ENCODE measurements at places on chromosomes 7 and 10.

DNA sequence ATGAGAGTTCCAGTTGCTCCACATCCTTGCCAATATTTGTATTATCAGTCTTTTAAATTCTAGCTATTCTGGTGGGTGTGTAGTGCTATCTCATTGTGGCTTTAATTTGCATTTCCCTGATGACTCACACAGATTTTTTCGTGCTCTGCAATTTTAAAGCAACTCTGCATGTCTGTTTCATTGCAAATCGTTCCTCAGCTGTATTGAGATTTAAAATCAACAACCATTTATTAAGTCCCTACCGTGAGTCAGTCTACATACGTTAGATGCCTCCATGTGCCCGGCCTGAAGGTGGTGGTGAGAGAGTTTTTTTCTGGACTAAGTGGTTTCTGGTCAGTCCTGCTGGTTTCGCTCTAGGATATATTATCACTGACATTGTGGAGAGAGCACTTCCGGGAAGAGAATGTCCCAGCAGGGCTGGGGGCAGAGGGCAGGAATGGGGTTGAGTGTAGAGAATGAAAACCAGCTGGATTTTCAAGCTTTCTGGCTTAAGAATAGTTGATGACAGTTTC is 8.4 kb upstream of the HYCC1 start:
- DNase-seq, result no peak

DNA sequence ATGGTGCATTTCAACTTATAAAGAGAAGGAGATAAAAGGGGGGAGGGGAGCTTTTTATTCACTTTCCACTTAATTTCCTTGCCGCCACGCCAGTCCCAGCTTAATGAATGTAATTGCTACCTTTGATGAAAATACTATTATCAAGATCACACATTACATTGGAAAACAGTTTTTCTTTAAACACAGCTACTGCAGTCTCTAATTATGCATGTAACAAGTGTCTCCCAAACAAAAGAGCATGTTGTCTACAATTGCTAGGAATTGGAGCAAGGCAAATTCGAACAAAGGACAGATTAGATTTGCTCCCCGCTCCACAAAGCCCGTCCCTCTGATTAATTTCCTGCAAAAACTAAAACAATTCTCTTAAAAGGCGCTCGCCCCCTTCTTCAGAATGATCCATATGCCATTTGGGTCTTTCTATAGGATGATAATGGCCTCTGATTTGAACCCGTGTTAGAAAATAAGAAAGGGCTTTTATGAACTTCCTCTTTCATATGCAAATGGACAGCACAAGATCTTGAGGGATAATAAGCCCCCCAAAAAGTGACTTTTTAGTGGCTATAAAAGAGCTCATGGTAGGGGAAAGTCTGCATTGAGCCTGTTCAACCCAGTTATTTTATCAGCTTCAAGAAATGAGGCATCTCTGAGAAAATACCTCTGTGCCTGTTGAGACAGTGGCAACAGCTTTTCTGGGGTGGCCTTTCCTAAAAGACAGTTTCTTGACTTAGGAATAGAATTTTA is 60.6 kb downstream of the ACADSB start:
- DNase-seq, result peak; percentile 40

GRCh38 chr10:129193148-129193547 is 273.9 kb upstream of the MGMT start:
- no peak for DNase-seq

DNA sequence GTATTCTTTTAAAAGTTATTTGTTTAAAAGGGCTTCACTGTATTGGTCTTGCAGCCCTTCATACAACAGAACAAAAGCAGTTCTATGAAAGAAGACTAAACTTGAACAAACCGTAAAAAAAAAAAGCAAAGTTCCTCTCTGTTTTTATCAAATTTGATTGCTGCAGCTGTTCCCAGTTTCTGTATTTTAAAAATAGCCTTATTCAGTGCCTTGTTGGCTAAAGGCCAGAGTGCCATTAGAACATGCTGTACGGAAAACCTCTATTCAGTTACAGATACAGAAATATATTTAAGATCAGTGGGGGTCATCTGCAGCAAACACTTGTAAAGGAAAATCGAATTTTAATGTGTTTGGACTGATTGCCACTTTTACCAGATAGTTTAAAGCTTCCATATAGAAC is 207.8 kb upstream of the ETV1 start:
- DNase-seq, result peak; percentile 63

GRCh38 chr7:91030680-91031380 is 233.4 kb upstream of the FZD1 start:
- no peak for DNase-seq

GRCh38 chr10:92829042-92829785 is 19.1 kb upstream of the EXOC6 start:
- no peak for DNase-seq

GRCh38 chr7:44117801-44118429 is 5.4 kb downstream of the POLD2 start:
- DNase-seq, result no peak

- DNase-seq, result no peak
Measured at GRCh38 chr7:69885431-69885830, 287.2 kb downstream of the AUTS2 start.

DNA sequence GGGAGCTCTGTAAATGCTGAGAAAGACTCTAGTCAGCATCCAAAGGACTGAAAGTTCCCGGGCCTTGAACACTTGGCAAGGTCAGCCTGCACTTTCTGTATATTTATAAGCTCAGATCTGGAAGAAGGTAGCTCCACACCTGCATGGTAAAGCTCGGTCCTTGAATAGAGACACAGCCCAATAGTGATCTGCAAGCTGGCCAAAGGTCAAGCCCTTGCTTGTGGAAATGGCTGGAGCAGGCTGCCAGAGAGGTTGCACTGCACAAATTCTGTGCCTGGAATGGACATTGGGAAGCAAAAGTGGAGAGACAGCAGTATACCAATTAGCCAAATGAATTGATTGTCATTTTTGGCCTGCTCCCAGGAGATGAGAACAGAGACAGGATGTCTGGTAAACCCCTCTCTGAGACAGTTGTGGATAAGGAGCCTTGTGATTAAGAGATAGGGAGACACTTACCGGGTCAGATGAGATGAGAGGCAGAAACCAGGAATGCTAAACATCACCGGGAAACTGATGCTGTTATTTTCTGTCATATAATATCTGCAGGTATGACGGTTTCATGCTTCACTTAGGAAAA is 8.0 kb upstream of the FRA10AC1 start:
- DNase-seq, result no peak

- no peak for DNase-seq
Measured at GRCh38 chr7:471191-471865, 48.3 kb downstream of the PDGFA start.

- no peak for DNase-seq
Measured at GRCh38 chr7:126574276-126575250, 678.2 kb downstream of the GRM8 start.

GRCh38 chr7:102094316-102094650 is 192.4 kb upstream of the SH2B2 start:
- no peak for DNase-seq

DNA sequence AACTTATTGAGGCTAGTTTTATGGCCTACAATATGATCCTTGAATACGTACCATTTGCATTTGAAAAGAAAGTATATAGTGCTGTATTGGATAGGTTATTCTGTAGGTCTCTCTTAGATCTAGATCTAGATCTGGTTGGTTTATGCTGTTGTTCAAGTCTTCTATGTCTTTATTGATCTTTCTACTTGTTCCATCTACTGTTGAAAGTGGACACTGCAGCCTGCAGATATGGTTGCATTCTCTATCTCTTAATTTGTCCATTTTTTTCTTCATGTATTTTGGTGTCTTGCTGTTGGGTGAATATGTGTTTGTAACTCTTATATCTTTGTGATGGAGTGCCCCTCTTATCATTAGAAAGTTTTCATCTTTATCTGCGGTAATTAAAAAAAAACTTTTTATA is 139.4 kb upstream of the PCDH15 start:
- DNase-seq, result no peak

DNA sequence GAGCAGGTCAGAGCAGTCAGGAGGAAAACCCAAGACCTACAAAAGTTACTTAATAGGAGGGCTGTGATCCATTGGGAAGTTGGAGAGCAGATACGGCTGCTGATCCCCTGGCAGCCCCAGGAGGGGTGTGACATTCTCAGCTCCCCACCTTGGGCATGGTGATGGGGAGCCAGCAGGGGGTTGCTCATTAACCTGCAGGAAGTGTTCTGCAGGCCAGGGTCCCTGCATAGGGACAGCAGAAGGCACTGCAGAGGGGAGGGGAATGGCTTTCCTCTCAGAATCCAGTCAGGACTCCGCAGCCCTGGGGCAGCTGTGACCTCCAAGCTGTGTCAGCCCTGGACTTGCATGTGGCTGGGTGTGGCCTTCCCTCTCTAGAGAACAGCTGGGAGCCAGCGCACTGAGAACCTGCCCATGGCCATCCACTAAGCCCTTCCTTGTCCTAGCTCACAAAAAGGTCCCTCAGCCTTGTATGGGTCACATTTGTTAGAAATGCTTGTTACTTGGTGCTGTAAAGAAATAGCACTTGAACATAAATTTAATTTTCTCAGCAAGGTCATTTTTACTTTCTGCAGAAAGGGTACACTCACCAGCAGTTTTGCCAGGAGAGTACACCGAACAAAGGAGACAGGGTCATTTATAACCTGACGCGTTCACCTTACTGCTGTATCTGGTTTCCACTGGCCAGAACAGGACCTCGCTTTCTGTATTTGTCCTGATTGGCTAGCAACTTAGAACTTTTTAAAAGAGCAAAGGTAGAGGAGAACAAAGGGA is 169.6 kb downstream of the COBL start:
- DNase-seq, result no peak

- DNase-seq, result no peak
Measured at GRCh38 chr10:73810358-73810734, 1.1 kb downstream of the NDST2 start.

- DNase-seq, result peak; percentile 68
Measured at GRCh38 chr7:873367-874002, 2.9 kb upstream of the GET4 start.

GRCh38 chr7:4018601-4019316 is 663.3 kb upstream of the FOXK1 start:
- no peak for DNase-seq

- no peak for DNase-seq
Measured at GRCh38 chr10:84348447-84348846, 20.1 kb downstream of the CCSER2 start.

GRCh38 chr7:22911889-22912288 is 89.2 kb upstream of the TOMM7 start:
- DNase-seq, result no peak

DNA sequence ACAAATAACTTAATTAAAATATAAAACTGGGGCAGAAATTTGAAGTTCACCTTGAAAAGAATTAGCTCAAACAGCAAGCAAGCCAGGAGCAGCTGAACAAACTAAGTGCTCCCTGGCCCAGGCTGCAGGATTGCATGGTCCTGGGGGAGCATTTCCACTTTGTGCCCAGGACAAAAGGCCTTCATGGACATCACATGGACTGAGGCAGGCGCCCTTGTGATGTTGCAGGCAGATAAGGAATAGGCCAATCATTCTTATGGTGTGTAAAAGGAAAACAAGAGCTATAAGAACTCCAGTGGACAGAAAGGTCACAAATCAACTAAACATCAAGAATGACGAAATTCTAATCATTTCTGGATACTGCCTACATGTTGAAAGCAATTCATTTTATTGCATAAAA is 17.5 kb upstream of the TECTB start:
- DNase-seq, result no peak

GRCh38 chr10:33129141-33129995 is 171.3 kb upstream of the ITGB1 start:
- no peak for DNase-seq

DNA sequence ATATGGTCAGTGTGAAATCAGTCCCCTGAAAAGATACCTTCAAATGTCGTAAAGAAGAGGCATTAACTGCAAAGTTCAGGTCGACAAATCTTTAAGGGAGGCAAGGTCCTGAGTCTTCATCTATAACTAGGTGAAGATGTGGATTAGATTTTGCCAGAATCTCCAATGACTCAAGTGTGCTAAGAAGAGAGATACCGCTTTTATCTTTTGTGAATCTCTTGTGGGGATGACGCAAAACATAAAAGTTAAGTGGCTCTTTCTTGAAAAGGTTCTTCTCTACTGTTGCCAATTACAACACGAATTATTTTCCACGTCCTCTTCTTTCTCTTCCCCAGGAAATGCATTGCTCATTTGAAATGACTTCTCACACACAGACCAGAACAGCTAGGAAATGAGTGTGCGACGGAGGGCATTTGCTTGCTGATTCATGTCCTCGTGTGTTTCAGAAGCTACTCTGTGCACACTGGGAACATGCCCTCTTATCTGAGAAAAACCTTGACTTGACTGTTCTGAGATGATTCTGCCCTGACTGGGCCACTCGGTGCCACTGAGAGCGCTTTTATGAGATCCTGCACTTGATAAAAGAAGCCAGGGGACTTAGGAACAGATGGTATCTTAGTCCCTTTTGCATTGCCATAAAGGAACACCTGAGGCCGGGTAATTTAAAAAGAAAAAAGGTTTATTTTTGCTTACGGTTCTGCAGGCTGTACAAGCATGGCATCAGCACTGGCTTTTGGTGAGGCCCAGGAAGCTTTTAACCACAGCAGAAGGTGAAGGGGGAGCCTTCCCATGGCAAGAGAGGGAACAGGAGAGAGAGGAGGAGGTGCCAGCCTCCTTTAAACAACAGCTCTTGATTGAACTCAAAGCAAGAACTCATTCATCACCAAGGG is 169.5 kb upstream of the PFKP start:
- no peak for DNase-seq

GRCh38 chr10:43249962-43250614 is 16.8 kb downstream of the RASGEF1A start:
- no peak for DNase-seq

GRCh38 chr7:56125831-56126230 is 9.6 kb upstream of the NUPR2 start:
- DNase-seq, result no peak

GRCh38 chr7:80708123-80708522 is 69.7 kb downstream of the CD36 start:
- DNase-seq, result no peak

GRCh38 chr10:77865580-77866324 is 60.8 kb downstream of the DLG5 start:
- DNase-seq, result peak; percentile 33

GRCh38 chr10:27911539-27911938 is 87.3 kb downstream of the ODAD2 start:
- no peak for DNase-seq

DNA sequence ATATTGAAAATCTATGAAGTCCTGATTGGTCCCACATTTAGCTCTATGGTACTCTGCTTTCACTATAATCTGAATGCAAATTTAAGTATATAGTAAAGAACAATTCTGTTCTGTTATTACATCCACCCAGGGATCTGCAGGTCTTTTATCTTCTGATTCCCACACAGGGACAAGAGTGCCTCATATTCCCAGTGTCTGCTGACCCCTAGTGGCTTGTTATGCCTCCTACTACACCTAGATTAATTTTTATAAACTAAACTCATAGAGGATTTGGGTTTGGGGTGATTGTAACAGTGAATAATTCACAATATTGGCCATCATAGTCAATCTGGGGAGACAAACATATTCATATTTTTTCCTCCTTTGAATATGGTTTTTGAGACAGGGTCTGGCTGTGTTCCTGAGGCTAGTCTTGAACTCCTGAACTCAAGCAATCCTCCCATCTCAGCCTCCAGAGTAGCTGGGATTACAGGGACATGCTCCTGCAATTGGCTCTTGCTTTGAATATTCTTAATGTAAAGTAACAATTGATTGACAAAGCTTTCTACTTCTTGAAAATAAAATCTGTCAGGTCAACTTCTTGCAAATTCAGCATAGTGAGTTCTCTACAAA is 282.1 kb downstream of the KCND2 start:
- DNase-seq, result peak; percentile 57

Measured in NCI-H1105 (cell line).